ENCODE measurements at places on chromosomes 12 and 14. TPM values are rescaled to one million over a fixed set of nuclear protein-coding genes. Genes with fewer than 3 reads are reported as not detected.

- no peak for DNase-seq
Measured at GRCh38 chr14:99986396-99986795, 78.8 kb upstream of the EVL start.

GRCh38 chr12:119378903-119379302, 44.4 kb downstream of the CCDC60 start:
- no peak for DNase-seq

GRCh38 chr14:64926398-64926995, 12.2 kb downstream of the CHURC1 start:
- no peak for DNase-seq

DNA sequence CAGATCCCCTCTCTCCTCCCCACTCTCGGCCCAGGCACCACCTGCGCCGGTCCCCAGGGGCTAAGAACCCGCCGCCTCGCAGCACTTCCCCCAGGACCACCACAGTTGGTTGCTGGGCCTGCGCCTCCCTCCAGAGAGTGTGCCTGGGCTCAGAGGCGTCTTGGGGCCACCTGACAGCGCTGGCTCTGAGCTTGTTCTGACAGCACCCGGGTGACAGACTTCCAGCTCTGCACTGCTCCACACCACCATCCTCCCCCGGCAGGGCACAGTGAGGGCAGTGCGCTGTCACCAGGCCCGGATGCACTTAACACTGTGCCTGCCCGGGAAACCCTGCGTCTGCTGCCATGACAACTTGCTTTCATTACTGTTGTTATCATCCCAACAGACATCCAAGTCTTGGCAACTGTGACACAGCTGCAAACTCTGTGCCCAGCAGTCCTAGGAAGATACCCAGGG, 6.6 kb downstream of the BRF1 start:
- no peak for DNase-seq

Gene TSPAN19
- 0.36 TPM for total RNA-seq

Gene SVOP
- 1.9 TPM for total RNA-seq

DNA sequence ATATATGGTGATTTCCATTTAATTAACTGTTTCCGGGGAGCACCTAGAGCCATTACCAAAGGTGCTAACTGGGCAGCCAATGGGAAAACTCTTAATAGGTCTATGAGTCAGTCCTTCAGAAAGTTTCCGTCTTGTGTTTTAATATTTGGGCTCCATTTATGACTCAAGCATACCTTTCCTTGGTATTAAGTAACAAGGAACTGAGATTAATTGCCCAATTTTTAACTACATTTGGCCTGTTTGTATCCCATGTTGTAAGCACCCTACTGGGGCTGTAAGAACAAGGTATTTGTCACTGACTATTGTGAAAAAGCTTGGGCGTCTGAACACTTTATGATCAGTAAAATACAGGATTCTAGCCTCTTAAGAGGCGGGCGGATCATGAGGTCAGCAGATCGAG, 62.8 kb upstream of the FOXN3 start:
- no peak for DNase-seq

Gene CRY1
- 24.8 TPM for total RNA-seq

DNA sequence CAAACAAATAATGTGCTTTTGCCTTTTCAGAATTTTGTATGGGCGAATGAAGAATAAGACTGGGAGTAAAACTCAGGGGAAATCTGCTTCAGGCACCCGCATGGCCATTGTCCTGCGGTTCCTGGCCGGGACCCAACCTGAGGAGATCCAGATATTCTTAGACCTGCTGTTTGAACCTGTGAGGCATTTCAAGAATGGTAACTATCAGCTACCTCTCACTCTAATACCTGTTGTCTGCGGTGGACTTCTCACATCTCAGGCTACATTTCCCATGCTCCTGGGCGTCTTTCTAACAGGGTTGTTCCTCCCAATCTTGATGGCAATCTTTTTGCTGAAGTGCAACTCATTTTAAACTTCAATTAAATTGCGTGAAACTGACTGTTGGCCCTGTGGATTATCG, 47.1 kb downstream of the UTP20 start:
- no peak for DNase-seq

DNA sequence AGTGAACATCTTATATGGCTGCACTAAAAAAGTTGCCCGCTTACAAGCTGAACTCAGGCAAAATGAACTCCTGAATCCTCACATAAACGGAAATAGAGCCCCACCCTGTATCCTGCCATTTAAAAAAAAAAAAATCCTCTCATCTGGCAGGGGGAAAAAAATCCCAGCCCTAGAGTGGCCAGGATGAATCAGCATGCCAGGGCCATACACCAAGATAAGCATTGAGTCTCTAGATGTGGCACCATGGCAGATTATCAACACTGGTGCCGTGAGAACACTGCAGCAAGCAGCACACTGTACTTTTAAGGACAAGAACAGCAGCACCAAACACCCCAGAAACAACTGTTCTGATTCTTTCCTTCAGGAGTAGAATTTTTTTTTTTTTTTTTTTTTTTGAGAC, 65.5 kb downstream of the RASSF3 start:
- no peak for DNase-seq

Gene PAPOLA
- 209 TPM for total RNA-seq

Gene ABCB9
- total RNA-seq = 14.2 TPM

DNA sequence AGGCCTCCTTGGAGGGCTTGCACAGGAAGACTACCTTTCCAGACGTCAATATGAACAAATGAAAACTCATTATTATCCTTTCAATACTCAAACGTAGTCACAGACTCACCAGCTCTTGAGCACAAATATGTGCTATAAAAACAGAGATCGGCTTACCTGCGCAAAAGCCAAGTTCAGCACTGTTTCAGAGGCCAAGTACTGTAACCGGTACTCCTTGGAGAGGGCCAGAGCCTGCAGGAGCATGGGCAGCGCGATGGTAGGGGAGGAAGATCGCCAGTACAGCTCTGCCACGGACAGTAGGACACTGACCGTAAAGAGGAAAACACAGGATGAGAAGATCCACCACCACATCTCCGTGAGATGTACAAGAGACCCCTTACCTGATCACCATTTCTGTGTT, 21.6 kb upstream of the CAMKK2 start:
- no peak for DNase-seq

- DNase-seq = no peak
Measured at GRCh38 chr12:46490635-46491034, 118.1 kb upstream of the SLC38A2 start.

Gene B4GALNT3
- total RNA-seq = 2.6 TPM

Gene CLMN
- total RNA-seq = 8.9 TPM

DNA sequence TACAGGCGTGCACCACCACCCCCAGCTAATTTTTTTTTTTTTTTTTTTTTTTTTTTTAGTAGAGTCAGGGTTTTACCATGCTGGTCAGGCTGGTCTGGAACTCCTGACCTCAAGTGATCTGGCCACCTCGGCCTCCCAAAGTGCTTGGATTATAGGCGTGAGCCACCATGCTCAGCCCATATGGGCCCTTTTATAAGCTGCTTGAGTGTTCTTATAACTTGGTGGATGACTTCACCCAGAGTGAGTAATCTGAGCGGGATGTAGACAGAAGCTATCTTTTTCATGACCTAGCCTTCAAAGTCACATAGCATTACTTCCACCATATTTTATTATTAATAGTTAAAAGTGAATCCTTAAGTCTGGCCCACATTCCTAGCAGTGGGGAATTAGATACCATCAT, 16.4 kb downstream of the BBOF1 start:
- no peak for DNase-seq

- no peak for DNase-seq
Measured at GRCh38 chr12:65648461-65648860, 175.8 kb upstream of the HMGA2 start.

- no peak for DNase-seq
Measured at GRCh38 chr12:56766535-56766934, 3.4 kb downstream of the HSD17B6 start.

Gene ADCY4
- 0.49 TPM for total RNA-seq

GRCh38 chr14:81120501-81120900, 100.3 kb downstream of the GTF2A1 start:
- DNase-seq = no peak

Gene TMEM253
- total RNA-seq = 1.6 TPM

- DNase-seq = no peak
Measured at GRCh38 chr12:109822416-109822815, 10.8 kb downstream of the TRPV4 start.

- DNase-seq = no peak
Measured at GRCh38 chr14:55975281-55975910, 142.8 kb upstream of the PELI2 start.

Gene SMAGP
- 0.82 TPM for total RNA-seq

Gene BEGAIN
- total RNA-seq = 3.0 TPM

- DNase-seq = no peak
Measured at GRCh38 chr14:72970824-72971434, 44.7 kb downstream of the DCAF4 start.

DNA sequence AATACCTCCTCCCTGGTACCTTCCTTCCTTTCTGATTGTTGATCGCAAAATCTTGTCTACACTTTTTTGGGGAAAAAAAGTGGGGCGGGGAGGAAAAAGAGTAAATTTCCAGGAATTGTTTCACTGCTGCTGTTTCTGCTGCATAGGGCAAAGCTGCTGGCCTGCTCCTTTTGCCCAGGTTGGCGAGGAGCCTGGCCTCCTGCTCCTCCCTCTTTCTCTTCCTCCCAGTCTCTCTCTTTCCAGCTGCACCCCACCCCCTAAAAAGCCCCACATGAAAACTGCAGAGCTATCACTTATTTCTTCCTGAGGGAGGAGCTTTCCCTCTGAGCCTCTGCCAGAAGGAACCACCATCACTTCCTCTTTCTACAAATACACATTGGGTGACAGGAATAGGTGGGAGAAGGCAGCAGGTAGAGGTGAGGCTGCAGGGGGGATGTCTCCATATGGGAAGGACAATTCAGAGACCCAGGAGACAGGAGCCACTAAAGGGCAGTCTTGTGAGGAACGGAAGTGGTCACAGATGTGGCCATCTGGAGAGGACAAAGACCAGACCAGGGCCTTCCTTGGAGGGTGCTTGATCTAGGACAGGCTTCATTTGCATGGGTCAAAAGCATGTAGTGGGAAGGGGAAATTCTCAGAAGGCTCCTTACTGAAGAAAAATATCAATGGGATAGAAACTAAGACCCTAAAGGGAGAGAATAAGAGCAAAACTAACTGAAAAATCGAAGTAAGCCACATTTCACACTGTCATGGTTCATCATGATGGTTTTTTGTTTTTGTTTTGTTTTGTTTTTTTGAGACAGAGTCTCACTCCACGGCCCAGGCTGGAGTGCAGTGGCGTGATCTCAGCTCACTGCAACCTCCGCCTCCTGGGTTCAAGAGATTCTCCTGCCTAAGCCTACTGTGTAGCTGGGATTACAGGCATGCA, 14.8 kb downstream of the ZBTB39 start:
- no peak for DNase-seq

Gene DCAF5
- total RNA-seq = 43.3 TPM

Gene TRPV4
- total RNA-seq = 3.5 TPM

- no peak for DNase-seq
Measured at GRCh38 chr12:106790020-106790419, 15.5 kb downstream of the RIC8B start.

Gene KLHDC1
- 2.0 TPM for total RNA-seq

DNA sequence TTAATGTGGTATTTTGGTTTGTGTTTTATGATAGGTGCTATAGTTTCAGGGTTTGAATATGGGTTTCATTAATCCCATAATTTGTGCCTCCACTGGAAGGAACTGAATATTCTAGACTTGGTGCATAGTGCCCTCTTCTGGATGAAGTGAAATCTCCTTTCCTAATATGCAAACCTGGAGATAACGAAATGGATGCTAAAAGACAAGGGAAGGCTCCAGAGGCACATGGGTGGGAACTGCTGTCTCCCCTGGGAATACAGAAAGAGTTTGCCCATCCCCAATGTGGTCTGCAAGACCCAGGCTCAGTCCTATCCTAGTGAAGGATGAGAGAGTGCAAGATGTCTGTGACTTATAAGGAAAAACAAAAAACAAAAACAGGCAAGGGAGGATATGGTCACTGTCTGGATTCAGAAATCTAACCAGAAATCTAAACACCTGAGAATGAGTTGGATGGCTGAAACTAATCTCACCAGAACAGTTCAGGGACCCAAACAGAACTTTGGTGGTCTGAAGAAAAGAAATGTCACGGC, 142.3 kb upstream of the TMPO start:
- peak; percentile 33 for DNase-seq

Gene TTC9
- total RNA-seq = 4.2 TPM

GRCh38 chr12:11827091-11828061, 177.9 kb downstream of the ETV6 start:
- no peak for DNase-seq

Gene KRT82
- not detected for total RNA-seq

Gene CCDC177
- total RNA-seq = 7.5 TPM

DNA sequence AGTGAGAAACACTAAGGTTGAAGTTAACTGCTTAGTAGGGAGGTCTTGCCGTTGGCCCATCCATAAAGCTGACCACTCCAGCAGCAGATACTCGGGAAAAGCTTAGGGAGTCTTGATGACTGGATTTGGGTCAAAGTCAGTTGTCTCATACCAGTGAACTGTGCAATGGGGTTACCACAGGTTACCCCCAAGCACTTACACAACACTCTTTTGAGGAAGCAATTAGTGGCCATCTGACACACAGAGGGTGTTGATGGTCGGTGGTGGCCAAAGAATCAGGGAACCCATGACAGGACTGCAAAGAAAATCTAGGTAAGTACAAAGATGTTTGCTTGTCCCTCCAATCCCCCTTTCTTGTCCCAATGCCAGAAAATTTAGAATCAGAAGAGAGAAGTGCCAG, 410.2 kb downstream of the APAF1 start:
- DNase-seq = no peak

DNA sequence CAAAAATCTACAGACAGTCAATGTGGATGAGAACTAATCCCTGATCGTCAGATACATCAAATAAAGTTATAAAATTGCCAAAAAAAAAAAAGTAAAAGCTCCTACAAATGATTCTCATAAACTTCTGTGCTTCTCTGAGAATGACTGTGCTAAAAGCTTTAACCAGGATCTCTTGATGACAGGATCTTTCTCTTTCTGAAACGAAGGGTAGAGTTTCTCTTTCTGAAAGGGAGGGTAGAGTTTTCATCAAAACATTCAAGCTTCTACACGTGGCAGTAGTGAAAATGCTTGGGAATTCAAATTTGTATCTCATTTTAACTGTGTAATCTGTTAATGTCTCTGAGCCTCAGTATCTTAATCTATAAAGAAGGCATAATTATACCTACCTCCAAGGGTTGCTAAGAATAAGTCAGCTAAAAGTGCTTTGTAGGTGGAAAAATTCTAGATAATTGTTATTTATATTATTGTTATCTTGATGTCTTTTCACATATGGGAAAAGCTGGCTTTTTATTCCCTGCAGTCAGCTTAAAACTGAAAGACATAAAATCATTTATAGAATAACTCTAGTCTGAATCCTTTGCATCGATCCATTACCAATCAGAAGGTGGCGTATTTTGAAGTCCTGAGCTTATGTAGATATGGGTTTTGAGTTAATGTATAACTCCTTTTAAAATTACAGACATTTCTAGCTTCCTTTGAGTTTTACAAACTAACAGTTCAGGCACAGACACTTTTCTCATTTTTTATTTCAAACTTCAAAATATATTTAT, 157.4 kb downstream of the DACT1 start:
- DNase-seq = no peak

- DNase-seq = no peak
Measured at GRCh38 chr14:54257424-54257823, 139.4 kb upstream of the CDKN3 start.

Gene KRT6C
- not detected for total RNA-seq
